ENCODE measurements at places on chromosomes 7 and 10.
A peak's percentile ranks its signal among the peaks of the same experiment; 100 is the strongest.

DNA sequence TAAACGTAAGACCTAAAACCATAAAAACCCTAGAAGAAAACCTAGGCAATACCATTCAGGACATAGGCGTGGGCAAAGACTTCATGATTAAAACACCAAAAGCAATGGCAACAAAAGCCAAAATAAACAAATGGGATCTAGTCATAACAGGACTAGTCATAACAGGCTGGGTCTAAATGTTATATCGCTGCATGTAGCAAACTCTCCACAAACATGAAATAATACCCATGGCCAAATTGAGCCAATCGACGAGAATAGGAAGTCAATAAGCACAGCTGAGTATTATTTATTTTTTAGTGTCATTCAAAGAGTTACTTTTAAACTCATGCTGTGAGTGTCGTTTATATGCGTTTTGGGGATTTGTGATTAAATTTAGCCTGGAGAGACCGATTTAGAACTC is 225.1 kb downstream of the TFEC start:
- no peak for DNase-seq

- no peak for DNase-seq
Measured at GRCh38 chr10:44385696-44386441, 972 bp upstream of the CXCL12 start.

DNA sequence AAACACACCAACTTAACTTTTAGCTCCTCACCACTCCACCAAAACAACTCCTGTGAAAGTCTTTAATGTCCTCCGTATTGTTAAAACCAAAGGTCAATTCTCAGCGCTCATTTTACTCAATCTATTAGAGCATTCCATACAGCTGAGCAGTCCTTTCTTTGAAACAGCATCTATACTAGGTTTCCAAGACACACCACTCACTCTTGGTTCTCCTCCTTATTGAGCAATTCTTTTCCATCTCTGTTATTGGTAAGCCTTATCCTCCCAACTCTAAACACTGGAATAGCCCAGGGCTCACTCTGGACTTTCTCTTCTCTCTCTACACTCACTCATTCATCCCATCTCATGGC is 34.9 kb downstream of the COA1 start:
- no peak for DNase-seq

DNA sequence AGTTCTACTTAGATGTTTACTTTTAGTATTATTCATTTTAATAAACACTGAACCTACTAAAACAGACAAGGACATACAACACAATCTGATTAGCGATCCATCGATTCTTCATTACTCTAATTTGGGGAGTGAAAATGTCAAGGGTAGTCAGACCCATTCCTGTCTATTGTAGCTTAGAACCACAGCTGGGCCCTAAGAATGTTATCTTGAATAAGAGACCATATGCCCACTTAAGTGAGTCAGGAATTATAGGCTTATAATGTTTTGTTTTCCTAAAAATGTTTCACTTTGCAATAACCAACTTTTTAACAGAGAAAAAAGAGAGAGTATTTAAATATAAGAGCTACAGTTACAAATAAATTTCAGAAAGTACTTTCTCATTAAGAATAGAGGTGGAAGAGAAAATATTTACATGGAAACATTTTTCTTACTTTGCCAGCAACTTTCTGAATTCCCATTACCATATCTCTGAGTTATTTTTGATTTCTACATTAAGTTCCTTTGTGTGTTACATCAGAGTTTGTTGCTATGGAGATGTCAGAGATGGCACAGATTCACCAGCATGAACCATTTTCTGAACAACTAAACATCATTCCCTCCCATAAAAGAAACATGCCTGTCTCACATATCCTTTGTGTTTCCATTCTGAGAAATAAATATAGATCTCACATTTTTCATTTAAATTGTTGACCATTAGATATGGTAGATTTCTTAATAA is 75.4 kb upstream of the SLC13A1 start:
- DNase-seq = no peak

- DNase-seq = no peak
Measured at GRCh38 chr10:110762109-110762848, 109.4 kb upstream of the PDCD4 start.

GRCh38 chr7:47421456-47421855 is 160.5 kb downstream of the TNS3 start:
- DNase-seq = no peak

GRCh38 chr10:95741807-95742467 is 14.0 kb upstream of the ENTPD1 start:
- DNase-seq = peak; percentile 66

GRCh38 chr7:80275192-80275605 is 140.6 kb downstream of the GNAI1 start:
- DNase-seq = no peak

GRCh38 chr7:159051916-159052315 is 92.8 kb downstream of the VIPR2 start:
- no peak for DNase-seq

DNA sequence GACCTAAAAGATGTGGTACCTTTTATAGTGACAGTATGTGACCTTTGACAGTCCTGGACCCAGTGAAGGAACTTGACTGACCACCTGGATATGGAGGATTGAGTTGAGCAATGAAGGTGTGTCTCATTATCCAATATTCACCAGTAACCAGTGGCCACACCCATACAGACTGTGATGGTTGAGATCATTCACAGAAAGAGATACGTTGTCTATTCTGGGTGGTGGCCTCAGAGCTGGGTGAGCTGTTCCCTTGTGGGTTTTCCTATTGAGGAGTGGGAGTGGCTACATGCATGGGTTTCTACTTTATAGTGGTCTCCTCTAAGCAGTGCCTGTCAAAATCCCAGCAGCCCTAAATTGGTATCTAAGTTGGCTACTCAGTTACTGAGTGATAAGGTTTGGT is 507.4 kb downstream of the SORCS3 start:
- DNase-seq = no peak

- no peak for DNase-seq
Measured at GRCh38 chr10:62960416-62960815, 144.2 kb upstream of the EGR2 start.

GRCh38 chr10:4780782-4781181 is 45.2 kb upstream of the AKR1E2 start:
- DNase-seq = no peak

GRCh38 chr7:157621131-157621681 is 284.4 kb downstream of the DNAJB6 start:
- DNase-seq = no peak

Data from suppressor macrophage treated with lipopolysaccharide for 4 hours (primary cell).